ENCODE measurements at places on chromosomes 11 and 22. TPM values are rescaled to one million over a fixed set of nuclear protein-coding genes. Genes with fewer than 3 reads are reported as not detected.

The SERHL2 gene
- 1.6 TPM for total RNA-seq

The PRG3 gene
- total RNA-seq: not detected

The MICAL2 gene
- total RNA-seq: 179 TPM

The LGR4 gene
- total RNA-seq: 3.7 TPM

The RAB38 gene
- 5.2 TPM for total RNA-seq

The MIAT gene
- 0.33 TPM for total RNA-seq

The PATE2 gene
- total RNA-seq: 0.19 TPM

The MYOD1 gene
- not detected for total RNA-seq

The RTL10 gene
- total RNA-seq: 29.7 TPM

The OR8D4 gene
- not detected for total RNA-seq

The PKDREJ gene
- total RNA-seq: not detected

The OR10A3 gene
- not detected for total RNA-seq

The OR52A1 gene
- total RNA-seq: not detected

Data from vein endothelial cell (primary cell).